ENCODE measurements at places on chromosomes 3 and 15. TPM values are rescaled to one million over a fixed set of nuclear protein-coding genes. Genes with fewer than 3 reads are reported as not detected.

The STT3B gene
- 75.5 TPM for total RNA-seq

The ZWILCH gene
- 32.3 TPM for total RNA-seq

The THSD4 gene
- 26.4 TPM for total RNA-seq

The CFAP20DC gene
- 2.5 TPM for total RNA-seq

The PCLAF gene
- 163 TPM for total RNA-seq

The CLDN11 gene
- 0.25 TPM for total RNA-seq

The CCDC54 gene
- not detected for total RNA-seq

The CP gene
- total RNA-seq = 7.4 TPM

The OR5K3 gene
- total RNA-seq = not detected

The CADM2 gene
- total RNA-seq = 0.10 TPM

The GP9 gene
- not detected for total RNA-seq

The ESYT3 gene
- total RNA-seq = 0.70 TPM

The DUOX1 gene
- total RNA-seq = not detected

The VPS18 gene
- 20.3 TPM for total RNA-seq

Data from A549 treated with GW870086 at 1 μM for 4 hours (cell line).